Subcutaneous preadipocyte (primary cell): ENCODE measurements at places on chromosomes 7 and 10. TPM values are rescaled to one million over a fixed set of nuclear protein-coding genes. Genes with fewer than 3 reads are reported as not detected.

GIMAP1 gene
- not detected in 2 replicates for total RNA-seq

TAC1 gene
- not detected in 2 replicates for total RNA-seq

MOSPD3 gene
- 6.3 and 7.0 TPM in 2 replicates for total RNA-seq

GPR26 gene
- not detected in 2 replicates for total RNA-seq

SFXN2 gene
- total RNA-seq: 9.6 TPM in 2 replicates

KIF11 gene
- total RNA-seq: 21.7 and 37.7 TPM in 2 replicates

SLC16A12 gene
- under 0.01 and 0.20 TPM in 2 replicates for total RNA-seq

AGMO gene
- 1.4 and 1.8 TPM in 2 replicates for total RNA-seq

TDRD1 gene
- total RNA-seq: 2.6 and 3.3 TPM in 2 replicates

AS3MT gene
- 1.2 and 1.8 TPM in 2 replicates for total RNA-seq

FAM13C gene
- 0.20 TPM in 1 of 2 replicates, not detected in the other for total RNA-seq

HOXA5 gene
- 6.5 and 9.9 TPM in 2 replicates for total RNA-seq

GDF2 gene
- total RNA-seq: not detected in 2 replicates

SGMS1 gene
- total RNA-seq: 27.9 and 45.7 TPM in 2 replicates

NAT16 gene
- total RNA-seq: not detected in 2 replicates

SRGN gene
- 25.7 and 49.1 TPM in 2 replicates for total RNA-seq

NCOA4 gene
- total RNA-seq: 150 and 180 TPM in 2 replicates

SEPHS1 gene
- 20.6 and 29.1 TPM in 2 replicates for total RNA-seq
